Renal pelvis (tissue), 12 donors: ENCODE measurements at places on chromosomes 16 and 17. TPM values are rescaled to one million over a fixed set of nuclear protein-coding genes. Genes with fewer than 3 reads are reported as not detected.

- no peak for DNase-seq
These were observed 1.9 kb upstream of the SNAI3 start for GRCh38 chr16:88688013-88688778.

DNA sequence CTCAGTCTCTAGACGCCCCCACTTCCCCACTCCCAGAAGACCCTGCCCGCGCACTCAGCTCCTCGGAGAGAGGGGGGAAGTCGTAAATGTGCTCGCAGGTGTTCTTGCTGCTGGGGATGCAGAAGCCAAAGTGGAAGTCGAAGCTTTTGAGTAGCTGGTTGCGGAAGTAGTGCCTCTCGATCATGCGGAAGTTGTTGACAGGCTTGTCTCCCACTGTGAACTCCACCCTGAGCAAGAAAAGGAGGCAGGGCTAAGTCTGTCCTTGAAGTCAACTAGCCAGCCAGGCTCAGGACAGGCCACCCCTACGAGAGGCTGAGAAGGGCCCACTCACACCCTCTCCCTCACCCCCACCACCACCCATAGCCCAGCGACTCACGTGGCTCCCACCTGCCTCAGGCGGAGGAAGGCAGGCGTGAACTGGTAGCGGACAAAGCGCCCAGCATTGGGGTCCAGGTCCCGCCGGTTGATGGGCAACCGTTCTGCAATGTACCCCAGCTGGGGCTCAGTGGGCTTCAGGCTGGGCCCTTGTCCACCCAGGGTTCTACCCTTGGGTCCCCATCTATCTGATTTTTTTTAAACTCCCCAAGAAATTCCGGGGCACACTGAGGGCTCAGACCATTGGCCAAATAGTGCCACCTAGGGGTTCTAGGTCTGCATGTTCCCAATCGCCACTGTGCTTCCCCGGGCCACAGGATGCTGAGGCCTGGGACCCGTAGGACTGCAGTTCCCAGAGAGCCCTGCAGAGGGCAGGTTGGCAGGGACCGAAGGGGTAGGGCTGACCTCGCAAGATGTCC is 4.6 kb downstream of the UNC119 start:
- peak; percentile 49 for DNase-seq

GRCh38 chr16:85077576-85078125 is 34.6 kb downstream of the CIBAR2 start:
- no peak for DNase-seq

Gene CNGB1
- polyA plus RNA-seq, result 0.09 TPM

Gene PITPNC1
- 19.6 TPM for polyA plus RNA-seq

DNA sequence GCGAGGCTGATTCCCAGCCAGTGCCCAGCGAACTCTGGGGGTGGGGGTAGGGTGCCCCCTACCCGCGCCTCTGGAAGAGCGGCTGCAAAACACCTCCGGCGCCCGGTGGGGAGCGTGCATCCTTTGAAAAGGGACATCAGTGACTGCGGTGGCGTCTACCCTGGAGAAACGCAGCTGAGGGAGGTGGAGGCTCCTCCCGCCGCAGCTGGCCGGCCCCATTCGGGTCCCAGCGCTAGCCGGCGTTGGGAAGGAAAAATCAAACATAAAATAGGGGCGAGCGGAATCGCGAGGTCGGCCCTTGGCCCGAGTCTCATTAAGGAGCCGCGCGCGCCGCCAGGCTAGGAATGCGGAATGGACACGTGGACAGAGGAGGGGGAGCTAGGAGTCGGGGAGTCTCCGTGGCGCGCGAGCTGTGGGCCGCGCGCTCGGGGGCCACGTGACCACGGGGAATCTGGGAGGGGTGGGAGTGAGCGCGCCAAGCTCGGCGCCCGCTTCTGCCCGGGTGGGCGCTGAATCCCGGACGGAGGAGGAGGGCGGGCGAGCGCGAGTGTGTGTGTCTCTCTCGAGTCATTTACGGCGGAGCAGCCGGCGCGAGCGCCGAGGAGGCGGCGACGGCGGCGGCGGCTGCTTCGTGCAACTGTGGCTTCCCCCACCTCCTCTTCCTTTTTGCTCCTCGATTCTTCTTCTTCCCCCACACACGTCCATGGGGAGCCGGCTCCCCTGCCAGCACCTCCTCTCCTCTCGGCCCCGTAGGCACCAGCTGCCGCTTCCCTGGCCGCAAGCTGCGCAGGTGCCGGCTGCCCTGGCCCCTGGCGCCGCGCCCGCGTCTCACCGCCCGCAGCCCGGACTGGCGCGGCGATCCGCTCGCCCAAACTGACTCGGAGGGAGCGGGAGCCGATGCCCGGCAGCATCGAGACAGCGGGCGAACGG is at the start of gene TMEM132E:
TSS of gene TMEM132E (plus strand) at position 566 of the 930 bp plus-strand sequence. CDS start 1,495 bp downstream, outside the sequence.
- peak; percentile 79 for DNase-seq

GRCh38 chr17:2042390-2042847 is 597 bp downstream of the OVCA2 start:
- DNase-seq, result no peak

Gene CLEC18B
- polyA plus RNA-seq, result 188 TPM

DNA sequence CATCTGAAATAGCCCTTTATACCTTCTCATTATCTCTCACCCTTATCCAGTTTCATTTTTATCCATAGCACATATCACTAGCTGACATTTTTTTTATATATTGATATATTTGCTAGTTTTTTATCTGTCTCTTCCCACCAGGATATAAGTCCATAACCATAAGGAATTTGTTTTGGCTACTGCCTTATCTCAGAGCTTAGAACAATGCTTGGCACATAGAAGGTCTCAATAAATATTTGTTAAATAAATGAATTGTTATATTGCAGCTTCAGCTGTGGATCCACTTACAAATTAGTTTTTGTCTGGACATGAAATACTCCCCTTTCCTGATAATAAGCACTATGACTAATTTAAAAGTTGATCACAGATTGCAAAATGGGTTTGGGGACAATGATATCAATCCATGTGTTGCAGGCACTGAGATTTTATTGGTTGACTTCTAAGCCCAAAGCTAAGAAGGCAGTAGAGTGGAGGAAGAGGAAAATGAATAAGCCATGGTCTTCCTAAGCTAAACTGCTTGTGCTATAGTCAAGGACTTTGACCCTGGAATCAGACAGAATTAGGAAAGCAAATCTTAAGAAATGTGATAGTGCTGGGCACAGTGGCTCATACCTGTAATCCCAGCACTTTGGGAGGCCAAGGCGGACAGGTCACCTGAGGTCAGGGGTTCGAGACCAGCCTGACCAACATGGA is 31.9 kb upstream of the YPEL2 start:
- no peak for DNase-seq

Gene SCNN1B
- polyA plus RNA-seq, result 17.7 TPM

Gene AANAT
- polyA plus RNA-seq, result 0.21 TPM

Gene KRTAP4-4
- not detected for polyA plus RNA-seq

GRCh38 chr17:48014595-48015111 is 22.9 kb downstream of the COPZ2 start:
- DNase-seq, result no peak

GRCh38 chr16:15954814-15955151 is 5.4 kb downstream of the ABCC1 start:
- no peak for DNase-seq

- DNase-seq, result no peak
These were observed 17.6 kb downstream of the NUP93 start for GRCh38 chr16:56747486-56748045.

Gene EPOP
- 1.7 TPM for polyA plus RNA-seq

DNA sequence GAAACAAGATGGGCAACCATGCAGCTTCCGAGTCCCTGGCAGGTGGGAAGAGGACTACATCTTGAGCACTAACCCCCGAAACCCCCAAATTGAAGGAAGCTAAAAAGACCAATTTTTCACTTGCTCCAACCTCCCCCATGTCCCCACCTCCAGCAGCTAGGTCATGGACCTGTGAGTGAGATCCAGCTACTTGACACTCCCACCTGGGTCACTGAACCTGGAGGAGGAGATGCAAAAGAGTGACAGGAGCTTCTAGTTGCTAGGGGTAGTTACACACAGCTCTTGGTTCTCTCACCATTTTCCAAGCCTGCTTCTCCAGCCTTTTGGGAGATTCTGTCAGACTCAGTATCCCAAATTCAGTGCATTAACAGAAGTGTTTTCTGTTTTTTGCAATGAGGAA is 11.2 kb downstream of the PDZD9 start:
- no peak for DNase-seq

DNA sequence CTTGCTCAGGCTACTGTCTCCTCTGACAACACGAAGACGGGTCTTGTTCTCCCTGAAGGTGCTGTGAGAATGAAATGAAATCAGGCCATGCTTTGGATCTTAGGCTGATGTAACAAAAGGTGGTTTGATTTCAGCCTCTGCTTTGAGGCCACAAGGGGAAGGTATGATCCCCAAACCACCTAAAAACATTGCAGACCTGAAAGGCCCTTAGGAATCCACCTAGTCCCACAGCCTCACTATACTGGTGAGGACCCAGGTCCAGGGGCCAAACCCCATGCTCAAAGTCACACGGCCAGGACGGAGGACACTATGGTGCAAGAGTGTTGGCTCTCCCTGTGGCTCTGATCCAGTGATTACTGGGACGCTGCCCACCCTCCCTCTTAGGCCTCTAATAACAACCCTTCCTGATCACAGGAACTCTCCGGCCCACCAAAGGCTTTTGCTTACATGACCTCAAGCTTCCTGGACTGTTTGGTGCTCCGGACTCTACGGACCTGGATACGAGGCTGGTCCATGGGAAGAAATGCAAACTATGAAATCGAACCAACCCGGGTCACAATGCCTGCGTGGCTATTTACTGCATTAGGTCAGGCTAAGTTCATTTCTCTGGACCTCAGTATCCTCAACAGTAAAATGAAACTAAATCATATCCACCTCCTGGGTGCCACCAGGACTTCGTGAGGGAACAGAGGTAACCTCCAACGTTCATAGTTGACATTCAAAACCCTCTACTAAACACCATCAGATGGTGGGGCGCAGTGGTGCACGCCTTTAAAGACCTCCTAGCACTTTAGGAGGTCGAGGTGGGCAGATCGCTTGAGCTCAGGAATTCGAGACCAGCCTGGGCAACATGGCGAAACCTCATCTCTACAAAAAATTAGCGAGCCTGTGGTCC is 1.5 kb downstream of the TRIM25 start:
- DNase-seq, result no peak

- no peak for DNase-seq
These were observed 146.5 kb downstream of the RGS9 start for GRCh38 chr17:65283704-65284103.

DNA sequence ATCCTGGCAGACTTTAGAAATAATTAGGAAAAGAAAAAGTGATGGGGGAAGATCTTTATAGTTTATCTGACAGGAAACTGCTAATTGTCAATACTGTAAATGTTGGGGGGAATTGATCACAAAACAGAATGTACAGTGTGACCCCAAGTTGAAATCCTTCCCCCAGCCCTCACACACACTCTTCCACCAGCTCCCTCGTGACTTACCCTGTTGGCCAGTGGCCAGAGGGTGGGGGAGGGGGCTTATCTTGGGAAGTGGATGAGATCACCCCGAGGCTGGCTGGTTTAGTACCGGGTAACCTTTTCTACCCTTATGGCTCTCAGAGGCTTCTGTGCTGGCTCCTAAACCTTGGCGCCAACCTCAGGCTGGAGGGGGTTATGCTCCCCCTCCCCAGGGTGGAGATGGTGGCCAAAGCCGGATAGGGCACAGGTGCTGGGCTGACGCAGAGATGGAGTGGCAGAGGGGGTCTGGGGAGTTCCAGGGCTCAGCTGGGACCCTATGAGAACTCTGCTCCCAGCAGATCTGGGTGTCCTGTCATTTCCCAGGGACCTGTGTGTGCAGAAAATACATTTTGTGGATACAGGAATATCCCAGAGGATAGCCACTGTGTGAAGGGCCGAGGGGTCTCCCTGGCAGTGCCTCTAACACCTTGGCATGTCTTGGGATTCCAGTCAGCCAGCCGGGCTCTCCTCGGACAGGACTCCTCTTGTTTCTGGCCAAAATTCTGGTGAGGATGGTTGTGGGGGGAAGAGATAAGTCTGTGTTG is 18.6 kb downstream of the CDH16 start:
- DNase-seq, result peak; percentile 84

GRCh38 chr17:12485361-12485906 is 180.3 kb upstream of the MYOCD start:
- no peak for DNase-seq

Gene DRC7
- 3.9 TPM for polyA plus RNA-seq

DNA sequence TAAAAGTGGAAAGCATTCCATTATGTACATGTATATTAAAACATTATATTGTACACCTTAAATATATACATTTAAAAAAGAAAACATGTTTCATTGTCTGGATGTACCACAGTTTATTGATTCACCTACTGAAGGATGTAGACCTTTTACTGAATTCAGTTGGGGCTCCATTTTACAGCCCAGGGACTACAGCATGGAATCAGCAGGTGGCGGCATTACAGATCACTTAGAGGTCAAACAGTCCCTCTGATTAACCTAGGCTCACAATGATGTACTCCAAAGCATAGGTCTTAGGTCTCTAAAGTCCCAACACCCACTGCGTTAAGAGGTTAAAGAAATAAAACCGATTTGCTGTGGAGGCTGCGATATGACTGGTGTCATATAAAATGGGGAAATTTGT is 490.9 kb downstream of the SHISA9 start:
- no peak for DNase-seq

GRCh38 chr17:17935321-17936271 is 36.6 kb downstream of the TOM1L2 start:
- no peak for DNase-seq

GRCh38 chr16:566475-567372 is at the start of gene NHLRC4:
Gene NHLRC4, plus strand, starts transcription at chr16:567005. Its CDS starts 1,043 bp downstream, at chr16:568048.
- peak; percentile 77 for DNase-seq

Gene KRTAP17-1
- polyA plus RNA-seq, result not detected

Gene IRX5
- 7.9 TPM for polyA plus RNA-seq

DNA sequence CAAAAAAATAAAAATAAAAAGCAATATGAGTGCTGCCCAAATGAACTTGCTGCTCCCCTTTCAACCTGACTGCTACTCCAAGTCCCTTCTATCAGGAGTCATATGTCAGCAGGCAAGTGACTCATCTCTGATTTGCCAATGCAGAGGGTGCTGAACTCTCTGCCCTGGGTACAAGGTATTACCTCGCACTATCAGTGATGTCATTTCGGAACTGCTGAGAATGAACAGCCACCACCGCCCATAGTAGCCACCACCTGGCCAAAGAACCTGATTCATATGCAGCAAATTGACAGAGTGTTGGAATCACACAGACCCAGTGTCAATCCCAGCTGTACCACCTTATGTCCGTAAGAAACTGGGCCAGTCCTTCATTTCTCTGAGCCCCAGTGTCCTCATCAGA is 31.2 kb downstream of the LYRM9 start:
- no peak for DNase-seq

GRCh38 chr16:88839026-88839529 is 17.7 kb downstream of the GALNS start:
- no peak for DNase-seq
